A172 (cell line): ENCODE measurements at places on chromosomes 3 and 15. TPM values are rescaled to one million over a fixed set of nuclear protein-coding genes. Genes with fewer than 3 reads are reported as not detected.

- DNase-seq = no peak
These were observed 12.4 kb downstream of the PLS1 start for GRCh38 chr3:142608631-142609030.

The SLC12A1 gene
- total RNA-seq = not detected in 2 replicates

DNA sequence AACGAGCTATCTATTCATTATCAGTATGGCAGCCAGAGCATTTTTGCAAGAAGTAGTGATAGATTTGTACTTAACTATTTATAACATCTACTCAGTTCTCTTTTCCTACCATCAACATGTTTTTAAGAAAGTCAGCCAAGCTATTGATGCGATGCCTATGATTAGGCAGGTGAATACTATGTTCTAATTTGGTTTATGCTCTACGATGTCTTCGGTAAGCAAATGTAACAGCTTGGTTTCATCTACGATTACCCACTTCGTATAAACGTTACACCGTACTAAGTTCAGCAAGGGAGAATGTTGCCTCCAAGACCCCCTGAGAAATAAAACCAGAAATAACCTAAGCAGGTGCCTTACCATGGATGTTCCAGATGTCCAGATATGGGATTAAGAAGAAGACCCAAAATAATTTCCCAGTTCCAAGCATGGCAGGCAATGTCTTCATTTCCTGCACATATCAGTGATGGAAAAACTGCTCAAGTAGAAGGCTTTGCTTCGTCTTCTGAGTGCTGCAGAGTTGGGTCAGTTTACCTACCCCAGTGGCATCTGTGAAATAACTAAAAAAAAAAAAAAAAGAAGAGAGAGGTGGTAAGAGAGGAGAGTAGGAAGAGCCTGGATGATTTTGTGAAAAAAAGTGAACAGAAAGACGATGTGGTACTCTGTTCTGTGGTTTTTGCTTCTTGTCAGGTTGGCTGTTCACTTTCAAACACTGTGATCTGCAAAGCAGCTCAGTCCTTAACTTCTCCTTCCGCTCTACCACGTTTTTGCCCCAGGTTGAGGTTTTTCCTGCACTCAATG lies at the start of gene BTLA:
Gene BTLA (minus strand): TSS at position 559 of the 798 bp plus-strand sequence. CDS start 114 bp downstream, at position 445.
- DNase-seq = no peak

DNA sequence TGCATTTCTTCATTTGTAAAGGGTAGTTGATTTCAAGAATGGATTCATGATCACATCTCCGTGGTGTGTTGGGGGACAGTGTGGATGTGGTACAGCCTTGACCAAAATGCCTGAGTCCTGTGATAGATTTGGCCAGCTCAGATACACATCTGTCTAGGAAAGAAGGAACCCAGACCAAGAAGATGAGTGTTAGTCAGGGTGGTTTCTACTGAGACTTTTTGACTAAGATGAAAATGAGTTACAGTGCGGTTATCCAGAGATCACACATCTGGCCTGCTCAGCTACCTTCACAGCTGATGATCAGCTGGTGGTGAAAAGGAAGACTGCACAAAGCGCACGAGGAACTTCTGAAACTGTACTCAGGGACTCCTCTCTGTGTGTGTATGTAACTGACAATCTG lies 68.0 kb downstream of the FNDC3B start:
- no peak for DNase-seq

GRCh38 chr3:39362192-39362591 lies 21.0 kb upstream of the SLC25A38 start:
- DNase-seq = no peak

The PLXNB1 gene
- total RNA-seq = 24.9 and 66.5 TPM in 2 replicates

GRCh38 chr3:30688776-30689641 lies 82.6 kb downstream of the TGFBR2 start:
- peak; percentile 91 for DNase-seq
